ENCODE measurements at places on chromosomes 2 and 18. TPM values are rescaled to one million over a fixed set of nuclear protein-coding genes. Genes with fewer than 3 reads are reported as not detected.

CCDC141 gene
- total RNA-seq: not detected

BOK gene
- total RNA-seq: 48.2 TPM

ARHGAP15 gene
- not detected for total RNA-seq

RNU2-63P gene
- total RNA-seq: not detected

CAPN14 gene
- 2.2 TPM for total RNA-seq

DYTN gene
- not detected for total RNA-seq

KCNG2 gene
- total RNA-seq: not detected

DSG1 gene
- 0.72 TPM for total RNA-seq
